Thymus (tissue), 14 donors: ENCODE measurements at places on chromosomes 2 and 18.
A peak's percentile ranks its signal among the peaks of the same experiment; 100 is the strongest.

DNA sequence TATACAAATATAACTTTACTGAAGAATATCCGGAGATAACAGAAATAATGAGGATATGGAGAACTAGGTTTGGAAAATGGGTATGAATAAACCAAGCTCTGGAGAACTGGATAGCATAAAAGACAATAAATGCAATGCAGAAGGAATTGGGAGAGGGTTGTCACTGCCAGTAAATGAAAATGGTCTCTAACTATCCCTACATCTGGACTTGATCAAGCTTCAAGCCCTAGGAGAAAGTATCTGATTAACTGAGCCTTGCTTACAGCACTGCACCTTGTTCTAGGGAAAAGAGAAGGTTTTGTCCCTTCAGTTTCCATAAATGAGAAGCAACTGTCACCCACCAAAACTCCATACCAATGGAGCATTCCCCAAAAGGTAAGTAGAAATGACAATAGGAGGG lies 514.6 kb upstream of the ZEB2 start:
- no peak for DNase-seq

GRCh38 chr2:223230352-223230751 lies 178.4 kb downstream of the KCNE4 start:
- DNase-seq: no peak

DNA sequence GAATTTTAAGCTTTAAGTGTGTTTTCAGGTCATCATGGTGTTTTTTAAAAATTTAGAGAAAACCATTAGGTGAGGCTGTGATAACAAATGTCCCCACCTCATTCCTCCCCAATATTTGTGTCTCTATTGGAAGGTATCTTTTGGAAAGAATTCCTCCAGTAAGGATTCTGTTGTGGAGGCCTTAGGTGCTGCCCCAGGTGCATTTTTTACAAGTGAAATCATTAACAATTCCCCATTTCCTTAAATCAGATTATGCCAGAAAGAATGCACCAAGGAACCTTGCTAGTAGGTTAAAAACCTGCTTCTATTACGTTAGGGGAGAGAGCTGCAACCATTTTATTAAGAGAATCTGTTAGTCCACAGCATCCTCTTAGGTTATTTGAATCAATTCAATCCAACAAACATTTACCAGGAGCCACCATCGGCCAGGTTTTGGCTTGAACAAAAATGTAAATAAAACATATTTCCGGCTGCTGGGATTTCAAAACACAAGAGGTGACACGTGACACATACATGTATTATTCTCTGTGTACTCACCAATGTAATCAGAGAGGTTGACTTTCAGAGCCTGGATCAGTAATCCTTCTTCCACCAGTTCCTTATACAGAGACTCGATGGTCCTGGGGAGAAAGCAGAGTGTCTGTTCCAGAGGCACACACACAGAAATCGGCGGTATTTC lies 112.5 kb upstream of the ASB18 start:
- DNase-seq: no peak

GRCh38 chr2:196244516-196244915 lies 73.1 kb upstream of the STK17B start:
- DNase-seq: no peak

- DNase-seq: no peak
Observed at GRCh38 chr2:172208791-172209325, 106.2 kb upstream of the DLX2 start.

DNA sequence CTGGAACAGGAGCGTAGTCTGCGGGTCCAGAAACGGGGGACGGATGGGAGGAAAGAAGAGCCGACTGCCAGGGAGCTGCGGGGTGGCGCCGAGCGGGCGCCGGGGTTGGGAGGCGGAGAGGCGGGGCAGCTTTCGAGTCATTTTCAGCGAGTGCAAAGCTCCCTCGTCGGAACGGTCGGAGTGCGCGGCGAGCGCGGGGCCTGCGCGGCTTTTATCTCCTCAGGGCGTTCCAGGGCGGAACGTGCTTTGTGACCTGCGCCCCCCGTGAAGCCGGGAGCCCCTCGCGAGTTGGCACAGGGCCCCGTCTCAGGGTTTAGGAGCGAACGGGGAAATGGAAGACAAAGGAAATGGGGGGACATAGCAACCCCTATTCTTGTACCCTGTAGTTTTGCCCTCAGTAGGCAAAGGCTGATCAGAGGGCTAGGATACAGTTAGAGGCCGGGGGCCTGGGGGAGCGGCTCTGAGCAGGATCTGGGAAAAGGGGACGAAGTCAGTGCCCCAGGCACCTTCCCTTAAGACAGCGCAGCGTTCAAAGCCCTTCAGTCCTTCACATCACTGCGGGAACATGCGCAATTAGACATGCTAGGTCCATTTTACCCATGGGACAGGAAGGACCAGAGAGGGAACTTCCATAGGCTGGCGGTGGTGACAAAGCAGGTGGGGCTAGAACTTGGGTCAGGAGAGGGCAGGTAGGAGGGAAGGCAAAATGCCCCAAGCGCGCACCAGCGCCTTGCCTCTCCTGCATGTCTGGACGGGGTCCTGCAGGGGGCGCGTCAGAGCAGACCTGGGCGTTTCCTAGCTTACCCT lies 60.1 kb upstream of the IL1RL1 start:
- no peak for DNase-seq

DNA sequence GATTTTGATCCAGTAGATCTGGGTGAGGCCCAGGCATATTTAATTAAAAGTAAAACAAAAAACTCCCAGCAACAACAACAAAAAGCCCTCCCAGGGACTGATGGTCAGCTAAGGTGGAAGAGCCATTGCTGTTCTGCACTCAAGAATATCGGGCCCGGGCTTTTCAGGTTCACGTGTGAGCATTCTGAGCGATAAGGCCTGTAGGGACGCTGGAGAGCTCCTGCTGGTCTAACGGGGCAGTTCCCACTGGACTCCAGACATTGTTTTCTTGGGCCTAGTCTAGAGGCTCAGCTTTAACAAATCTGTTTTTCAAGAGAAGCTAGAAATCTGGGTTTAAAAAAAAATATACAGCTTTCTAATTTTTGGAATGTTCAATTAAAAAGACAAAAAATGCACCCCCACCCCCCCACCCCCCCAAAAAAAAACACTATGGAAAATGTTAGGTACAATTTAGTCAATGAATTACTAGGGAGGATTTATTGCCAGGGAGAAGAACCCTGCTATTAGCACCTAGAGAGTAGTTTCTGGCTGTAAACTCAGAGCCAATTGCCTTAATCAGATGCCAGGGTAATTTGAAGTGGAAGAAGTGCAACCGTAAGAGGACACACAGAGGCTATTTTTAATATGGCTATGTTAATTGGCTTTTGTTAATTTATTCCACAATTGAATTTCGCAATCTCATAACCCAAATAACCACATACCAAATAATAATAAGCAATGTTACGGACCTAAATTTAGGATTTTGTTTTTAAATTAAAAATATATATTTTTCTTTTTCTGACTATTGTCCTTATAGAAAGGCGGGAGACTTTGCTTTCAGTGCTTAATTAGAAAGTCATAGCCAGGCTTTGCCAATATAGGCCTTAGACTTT lies 78.9 kb downstream of the MAP4K4 start:
- no peak for DNase-seq

- peak; percentile 96 for DNase-seq
Observed at GRCh38 chr18:35290094-35290735, at the start of gene ZSCAN30. TSS of gene ZSCAN30 (minus strand) at chr18:35290229. CDS start at chr18:35264352, 25,877 bp downstream.

DNA sequence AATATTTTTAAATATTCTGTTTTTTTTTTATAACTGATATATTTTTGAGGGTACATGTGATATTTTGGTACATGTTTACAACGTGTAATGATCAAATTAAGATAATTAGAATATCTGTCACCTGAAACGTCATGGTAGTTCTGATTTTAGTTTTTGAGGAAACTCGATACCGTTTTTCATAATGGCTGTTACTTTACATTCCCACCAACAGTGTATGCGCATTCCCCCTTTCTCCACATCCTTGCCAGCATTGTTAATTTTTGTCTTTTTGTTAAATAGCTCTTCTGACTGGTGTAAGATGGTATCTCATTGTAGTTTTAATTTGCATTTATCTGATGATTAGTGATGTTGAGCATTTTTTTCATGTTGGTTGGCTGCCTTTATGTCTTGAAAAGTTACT lies 206.8 kb upstream of the STON1 start:
- no peak for DNase-seq

DNA sequence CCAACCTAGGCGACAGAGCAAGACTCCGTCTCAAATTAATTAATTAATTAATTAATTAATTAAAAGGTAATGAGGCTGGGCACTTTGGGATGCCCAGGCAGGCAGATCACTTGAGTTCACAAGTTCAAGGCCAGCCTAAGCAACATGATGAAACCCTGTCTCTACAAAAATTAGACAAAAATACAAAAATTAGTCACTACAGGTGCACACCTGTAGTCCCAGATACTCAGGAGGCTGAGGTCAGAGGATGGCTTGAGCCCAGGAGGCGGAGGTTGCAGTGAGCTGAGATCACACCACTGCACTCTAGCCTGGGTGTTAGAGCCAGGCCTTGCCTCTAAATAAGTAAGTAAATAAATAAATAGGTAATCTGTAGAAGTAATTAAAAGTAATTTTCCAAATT lies 6.8 kb downstream of the SF3B1 start:
- no peak for DNase-seq

DNA sequence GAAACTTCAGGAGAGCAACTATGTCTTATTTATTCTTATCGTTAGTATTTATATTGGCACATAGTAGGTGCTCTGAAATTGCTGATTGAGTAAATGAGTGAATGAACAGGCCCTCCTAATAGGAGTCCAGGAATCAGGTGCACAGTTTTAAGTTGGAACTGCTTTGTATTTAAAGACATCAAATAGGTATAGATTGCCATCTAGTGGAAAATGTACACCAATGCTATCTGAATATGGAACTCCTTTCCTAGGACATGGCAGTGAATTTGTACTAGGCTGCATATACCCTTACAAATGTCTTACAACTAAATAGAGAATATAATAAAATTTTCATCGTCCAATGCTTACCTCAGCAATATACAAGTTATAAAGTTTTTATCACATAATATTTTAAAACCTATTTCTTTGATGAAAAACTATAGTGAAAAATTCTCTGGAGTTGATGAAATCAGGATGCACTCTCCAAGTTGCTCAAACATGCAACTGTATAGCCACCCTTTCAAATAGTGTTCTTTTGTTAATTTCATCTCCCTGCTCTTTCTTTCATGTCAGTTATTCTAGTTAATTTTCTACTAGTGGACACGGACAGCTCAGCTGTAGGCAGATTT lies 318.9 kb upstream of the SYT4 start:
- no peak for DNase-seq

DNA sequence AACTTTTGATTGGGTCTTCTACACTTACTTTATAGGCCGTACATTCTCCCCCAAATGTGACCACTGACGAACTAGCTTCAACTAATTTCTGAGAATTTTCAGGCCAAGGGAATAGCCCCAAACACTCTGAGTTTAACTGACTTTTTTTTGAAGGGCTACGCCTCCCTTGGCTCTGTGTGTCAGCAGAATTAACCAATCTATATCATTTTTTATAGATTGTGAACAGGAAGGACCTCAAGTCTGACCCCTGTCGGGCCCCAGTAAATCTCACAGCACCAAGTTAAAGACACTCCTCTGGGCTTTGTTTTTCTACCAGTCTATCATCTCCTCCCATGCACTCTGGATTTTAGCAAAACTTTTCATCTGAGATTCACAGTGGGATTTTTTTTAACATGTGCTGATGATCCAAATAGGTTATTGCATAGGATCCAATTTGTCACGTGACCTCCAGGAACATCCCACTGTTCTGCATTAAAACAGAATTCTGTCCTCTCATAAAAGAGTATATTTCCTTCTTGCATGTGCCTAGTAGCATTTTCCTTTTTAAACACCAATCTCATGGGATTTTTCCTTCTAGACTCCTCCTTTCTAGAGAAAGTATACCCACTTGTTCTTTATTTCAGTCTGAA lies 307.1 kb downstream of the OSR1 start:
- DNase-seq: no peak

DNA sequence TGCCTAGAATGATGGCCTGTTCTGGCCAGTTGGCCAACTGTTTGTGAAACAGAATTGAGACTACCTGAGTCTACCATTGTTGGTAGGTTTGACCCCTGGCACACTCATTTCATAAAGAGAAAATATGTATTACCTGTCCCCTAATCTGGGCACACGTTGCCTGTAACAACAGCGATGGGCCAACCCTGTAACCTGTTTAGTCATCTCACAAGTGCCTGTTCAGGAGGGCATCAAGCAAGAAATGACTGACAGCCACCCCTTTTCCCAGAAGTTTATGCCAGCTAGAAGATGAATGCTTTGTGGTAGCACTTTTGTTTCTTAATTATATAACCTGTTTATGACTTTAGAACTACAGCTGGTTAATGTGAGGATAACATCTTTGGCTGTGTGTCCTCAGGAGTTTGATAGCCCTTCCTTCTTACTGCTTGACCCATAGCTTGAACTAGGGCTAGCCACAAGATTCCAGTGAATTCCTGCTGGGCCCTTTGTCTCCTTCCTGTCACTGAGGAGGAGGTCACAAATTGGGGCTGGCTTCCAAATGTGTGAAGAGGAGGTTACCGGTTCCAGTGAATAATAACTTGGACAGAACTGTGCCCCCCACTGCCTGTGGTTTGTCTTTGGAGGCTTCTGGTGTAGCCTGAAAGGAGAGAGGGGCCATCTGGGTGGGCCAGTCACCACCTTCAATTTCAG lies 273.9 kb upstream of the EPAS1 start:
- DNase-seq: no peak

DNA sequence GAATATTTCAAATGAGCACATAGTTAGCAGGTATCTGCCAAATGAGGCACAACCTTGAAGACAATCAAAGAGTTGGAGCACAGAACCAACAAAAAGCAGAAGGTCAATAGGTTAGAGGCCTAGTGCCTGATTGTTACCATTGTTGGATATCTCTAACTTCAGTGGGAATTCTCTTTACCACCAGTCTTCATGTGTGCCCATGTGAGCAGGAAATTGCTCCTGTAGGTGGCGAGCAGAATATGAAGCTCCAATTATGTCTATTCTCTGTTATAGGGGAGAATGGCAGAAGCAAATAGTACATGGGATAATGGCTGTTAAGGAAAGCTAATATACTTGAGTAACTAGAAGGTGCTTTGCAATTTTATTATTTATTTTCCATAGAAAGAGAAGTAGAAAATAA lies 14.9 kb upstream of the ZNF385B start:
- DNase-seq: no peak

GRCh38 chr2:54671875-54672589 lies 51.4 kb upstream of the EML6 start:
- DNase-seq: no peak

DNA sequence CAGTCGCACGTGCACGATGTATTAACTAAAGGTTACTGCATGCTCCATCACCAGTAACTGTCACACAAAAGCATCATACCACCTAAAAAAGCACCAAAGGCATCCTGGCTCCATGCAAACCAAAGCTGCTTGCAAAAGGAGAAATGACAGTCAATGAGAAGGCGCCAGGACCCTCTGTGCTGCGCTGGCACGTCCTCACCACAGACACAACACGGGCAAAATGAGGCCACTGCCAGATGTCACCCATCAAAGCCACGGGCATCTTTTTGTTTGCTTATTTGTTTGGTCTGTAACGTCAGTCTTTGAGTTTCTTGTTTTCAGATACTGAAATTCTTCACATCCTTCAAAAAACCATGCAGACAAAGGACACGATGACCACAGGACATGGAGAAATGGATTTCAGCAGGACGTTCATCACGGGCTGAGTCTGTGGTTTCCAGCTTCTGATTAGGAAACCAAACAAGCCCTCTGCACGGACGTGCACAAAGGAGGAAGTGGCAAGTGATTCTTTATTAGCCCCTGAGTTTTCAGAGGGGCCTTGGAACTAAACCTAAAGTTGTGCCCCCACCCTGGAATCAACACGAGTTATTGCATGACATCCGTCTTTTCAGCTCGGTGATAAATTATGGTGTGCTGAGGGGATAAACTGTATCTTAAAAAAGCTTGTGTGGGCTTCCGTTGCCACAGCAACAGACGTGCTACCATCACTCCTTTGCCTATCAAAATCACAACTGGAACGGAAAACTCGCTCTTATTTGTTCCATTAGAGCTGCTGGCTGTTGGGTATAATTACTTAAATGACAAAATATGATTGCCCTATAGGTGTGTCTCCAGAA lies 181.8 kb downstream of the EIPR1 start:
- no peak for DNase-seq
